ENCODE measurements at places on chromosomes 5 and 9.

DNA sequence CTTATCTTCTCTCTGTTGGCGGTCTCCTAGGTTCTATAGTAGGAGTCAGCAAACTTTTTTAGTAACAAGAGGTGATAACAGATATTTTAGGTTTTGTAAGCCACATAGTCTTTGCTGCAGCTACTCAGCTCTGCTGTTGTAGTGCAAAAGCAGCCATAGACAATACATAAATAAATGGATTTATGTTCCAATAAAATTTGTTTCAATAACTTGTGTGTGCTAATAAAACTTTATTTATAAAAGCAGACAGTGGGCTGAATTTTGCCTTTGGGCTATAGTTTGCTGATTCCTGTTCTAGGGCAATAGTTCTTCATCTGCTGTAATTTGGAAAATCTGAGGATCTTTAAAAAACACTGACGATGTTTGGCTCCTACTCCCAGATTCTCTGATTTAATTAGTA lies 469.4 kb upstream of the TNC start:
- no peak for DNase-seq

- DNase-seq, result no peak
Observed at GRCh38 chr9:136029556-136029955, 65.5 kb downstream of the NACC2 start.

- no peak for DNase-seq
Observed at GRCh38 chr5:167061695-167062094, 1229.8 kb upstream of the WWC1 start.

- DNase-seq, result no peak
Observed at GRCh38 chr5:60972231-60972630, 27.2 kb downstream of the NDUFAF2 start.

- no peak for DNase-seq
Observed at GRCh38 chr9:115130176-115130575, 12.2 kb upstream of the TNC start.

DNA sequence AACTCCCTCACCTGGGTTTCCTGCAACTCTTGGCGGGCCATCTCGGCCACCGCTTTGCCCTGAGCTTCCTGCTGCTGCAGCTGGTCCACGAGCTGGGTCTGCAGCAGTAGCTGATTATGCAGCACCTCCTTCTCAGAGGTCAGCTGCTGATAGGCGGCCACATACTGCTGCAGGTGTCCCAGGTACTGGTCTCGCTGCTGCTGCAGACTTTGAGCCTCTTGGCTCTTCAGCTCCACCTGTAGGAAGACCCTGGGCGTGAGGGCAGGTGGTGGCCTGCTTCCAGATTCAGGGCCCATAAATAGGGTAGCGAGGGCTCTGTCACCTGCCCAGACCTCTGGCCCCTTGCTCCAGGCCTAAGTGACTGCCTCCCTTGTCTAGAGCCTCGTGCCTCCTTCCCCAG lies 16.7 kb downstream of the GOLGA2 start:
- no peak for DNase-seq

- DNase-seq, result no peak
Observed at GRCh38 chr9:113898596-113898995, 22.5 kb downstream of the ZNF618 start.

DNA sequence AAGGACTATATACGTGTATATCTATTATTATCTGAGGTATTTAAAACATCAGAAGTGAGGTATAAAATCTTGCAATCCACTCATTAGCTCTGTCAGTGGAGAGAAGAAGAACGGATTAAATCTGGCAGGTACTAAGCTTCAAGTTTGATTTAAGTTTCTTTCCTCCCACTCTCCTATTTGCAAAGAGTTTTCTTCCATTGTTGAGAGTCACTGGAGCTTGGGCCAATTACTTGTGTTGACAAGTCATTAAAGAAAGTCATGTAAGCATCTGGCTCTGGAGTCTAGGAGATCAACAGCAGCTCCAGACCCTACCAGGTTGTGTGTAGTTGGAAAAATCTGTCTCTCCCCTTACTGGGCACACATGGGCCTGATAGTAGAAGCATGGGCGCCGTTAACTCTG lies 476.8 kb upstream of the SMARCA2 start:
- no peak for DNase-seq

DNA sequence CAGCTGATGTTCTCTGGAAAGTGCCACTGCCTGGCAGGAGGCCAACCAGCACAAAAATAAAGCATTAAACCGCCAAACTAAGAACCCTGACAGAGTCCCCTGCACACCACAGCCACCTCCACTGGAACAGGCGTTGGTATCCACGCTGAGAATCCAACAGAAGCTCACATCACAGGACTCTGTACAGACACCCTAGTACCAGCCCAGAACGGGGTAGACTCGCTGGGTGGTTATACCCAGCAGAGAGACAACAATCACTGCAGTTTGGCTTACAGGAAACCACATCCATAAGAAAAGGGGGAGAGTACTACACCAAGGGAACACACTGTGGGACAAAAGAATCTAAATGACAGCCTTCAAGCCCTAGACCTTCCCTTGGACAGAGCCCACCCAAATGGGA lies 15.0 kb upstream of the POU5F2 start:
- DNase-seq, result no peak

GRCh38 chr9:95067897-95068296 lies 249.6 kb downstream of the FANCC start:
- DNase-seq, result no peak

DNA sequence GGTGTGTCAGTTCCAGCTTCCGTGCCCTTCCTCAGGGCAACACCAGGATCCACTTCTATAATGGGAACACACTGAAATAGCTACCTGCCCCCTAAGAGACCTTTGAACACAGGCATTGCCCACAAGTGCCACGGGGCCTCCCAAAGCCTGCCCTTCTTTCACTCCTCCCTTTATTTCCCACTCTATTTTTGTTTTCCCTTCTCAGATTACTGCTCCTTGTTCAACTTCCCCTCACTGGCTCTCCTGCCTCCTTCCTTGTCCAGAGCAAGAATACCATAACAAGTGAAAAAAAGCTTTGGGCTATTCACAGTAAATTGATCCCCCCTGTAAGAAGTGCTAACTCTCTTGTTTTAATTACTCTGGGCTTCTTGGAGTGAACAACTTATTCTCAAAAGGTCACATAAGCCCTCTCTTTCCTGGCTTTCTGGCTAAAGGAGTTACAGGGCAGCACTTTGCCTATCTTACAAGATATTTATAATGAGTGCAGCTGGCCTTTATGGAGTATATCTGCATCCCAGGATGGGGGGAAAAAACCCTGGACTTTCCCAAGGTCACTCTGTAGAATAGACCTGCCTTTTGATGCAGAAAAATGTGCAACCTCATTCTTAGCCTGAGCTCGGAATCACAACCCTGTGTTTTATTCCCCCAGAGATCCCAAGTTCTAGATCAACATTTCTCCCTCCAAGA lies 11.3 kb downstream of the CTXN3 start:
- DNase-seq, result no peak

All from stimulated activated naive CD8-positive, alpha-beta T cell treated with anti-CD3 and anti-CD28 coated beads, Interleukin-15, amount 100 ng/mL, for 72 hours (primary cell).